NCI-H146 (cell line): ENCODE measurements at places on chromosomes 3 and 15.

GRCh38 chr3:153976891-153977554 lies 144.2 kb upstream of the ARHGEF26 start:
- no peak for DNase-seq

DNA sequence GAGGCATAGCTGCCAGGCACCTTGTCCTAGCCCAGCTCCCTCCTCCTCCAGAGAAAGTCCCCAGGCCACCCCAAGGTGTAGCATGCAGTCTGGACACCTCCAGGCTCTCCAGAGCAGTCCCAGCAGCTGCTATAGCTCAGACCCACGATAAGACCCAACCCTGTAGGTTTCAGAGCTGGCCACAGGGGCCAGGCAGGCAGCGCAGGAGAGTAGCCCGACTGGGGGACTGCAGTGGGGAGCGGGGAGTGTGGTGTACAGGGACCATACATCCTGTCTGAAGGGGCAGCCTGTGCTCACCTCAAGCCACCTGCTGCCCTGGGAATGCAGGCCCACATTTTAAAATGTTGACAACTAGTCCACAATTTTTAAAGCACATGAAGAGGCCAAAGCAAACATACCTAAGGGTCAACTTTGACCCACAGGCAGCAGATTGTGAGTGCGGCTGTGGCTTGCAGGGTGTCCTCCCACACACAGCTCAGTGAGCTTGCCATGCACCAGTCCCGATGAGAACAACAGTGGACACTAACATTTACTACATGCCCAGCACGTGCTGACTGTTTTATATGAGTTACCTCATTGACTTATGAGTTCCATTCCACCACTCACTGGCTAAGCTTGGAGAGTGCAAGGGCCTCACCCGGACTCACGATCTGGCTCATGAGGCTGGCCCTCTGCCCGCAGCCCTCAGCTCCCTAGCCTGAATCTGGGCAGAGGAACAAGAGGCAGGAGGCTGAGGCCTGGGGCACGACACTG lies 81.4 kb downstream of the DNAJB8 start:
- DNase-seq, result no peak

GRCh38 chr3:171566803-171567422 lies 106.7 kb upstream of the TNIK start:
- peak; percentile 45 for DNase-seq

DNA sequence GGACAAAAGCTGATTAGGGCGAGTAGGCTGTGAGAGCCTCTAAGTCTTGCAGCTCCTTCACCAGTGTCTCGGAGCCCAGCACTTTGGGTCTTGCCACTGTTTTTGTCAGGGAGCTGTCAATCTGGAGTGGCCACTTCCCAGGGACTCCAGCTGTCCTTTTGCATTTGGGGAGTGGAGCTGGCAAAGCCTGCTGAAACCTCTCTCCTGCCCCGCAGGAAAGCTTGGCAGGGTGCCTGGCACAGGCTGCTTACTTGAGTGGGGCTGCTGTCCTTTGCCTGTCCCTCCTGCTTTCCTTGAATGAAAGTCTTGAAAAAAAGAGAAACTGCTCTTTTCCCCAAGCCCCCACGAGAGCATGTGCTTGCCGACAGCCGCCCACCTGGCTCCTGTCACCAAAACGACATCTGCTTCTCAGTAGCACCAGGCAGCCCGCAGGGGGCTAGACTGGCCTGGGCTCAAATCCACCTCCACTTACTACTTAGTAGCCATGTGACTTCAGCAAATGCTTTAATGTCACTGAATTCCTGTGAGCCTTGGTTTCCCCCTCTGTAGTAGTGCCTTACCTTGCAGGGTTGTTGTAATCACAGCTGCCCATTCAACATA lies 13.7 kb downstream of the USP13 start:
- DNase-seq, result no peak

DNA sequence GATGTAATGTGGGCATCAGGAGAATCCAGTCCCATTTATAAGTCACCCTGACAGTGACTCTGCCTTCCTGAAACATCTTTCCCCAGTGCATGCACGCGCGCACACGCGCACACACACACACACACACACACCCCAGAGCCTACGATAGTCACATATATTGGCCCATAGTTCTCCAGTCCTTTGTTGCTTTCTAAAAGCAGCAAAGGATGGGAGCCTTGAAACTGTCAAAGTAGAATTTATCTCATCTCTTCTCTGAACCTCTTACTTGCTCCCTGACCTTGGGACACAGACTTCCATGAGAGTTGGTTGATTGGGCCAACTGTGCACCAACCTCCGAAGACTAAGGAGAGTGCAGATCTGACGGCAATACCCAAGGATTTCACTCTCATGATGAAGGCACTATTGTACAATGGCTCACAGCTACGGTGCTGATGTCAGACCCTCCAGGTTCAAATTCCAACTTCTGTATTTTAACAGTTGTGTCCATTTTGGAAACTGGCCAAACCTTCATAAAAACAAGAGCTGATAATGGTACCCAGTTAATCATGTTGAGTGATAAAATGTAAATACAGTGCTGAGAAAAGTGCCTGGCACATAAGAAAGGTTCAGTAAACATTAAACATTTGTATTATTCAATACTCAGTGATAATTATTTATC lies 8.3 kb downstream of the CPA3 start:
- DNase-seq, result peak; percentile 83

- no peak for DNase-seq
Measured at GRCh38 chr3:60528651-60529050, 722.6 kb downstream of the FHIT start.

GRCh38 chr3:89264037-89264560 lies 156.7 kb downstream of the EPHA3 start:
- no peak for DNase-seq

GRCh38 chr3:119647171-119647570 lies 13.2 kb downstream of the POPDC2 start:
- no peak for DNase-seq

DNA sequence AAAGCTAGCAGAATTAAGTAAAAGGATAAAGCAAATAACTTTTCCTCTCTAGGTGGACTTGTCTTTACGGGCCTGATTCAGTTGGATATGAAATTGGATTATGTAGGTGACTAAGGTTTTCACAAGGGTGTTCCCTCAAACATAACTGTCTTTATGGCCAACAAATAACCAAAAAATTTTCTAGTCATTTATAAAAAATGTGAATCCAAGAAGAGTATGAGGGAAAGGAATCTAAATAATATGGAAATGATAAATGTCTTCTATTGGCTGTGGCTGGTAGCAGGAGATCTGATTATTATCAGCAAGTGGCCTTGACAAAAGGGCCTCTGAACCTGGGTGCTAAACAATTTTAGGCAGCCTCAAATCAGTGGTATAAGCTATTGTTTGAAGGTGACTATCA lies 594.0 kb upstream of the UBE2E2 start:
- no peak for DNase-seq

DNA sequence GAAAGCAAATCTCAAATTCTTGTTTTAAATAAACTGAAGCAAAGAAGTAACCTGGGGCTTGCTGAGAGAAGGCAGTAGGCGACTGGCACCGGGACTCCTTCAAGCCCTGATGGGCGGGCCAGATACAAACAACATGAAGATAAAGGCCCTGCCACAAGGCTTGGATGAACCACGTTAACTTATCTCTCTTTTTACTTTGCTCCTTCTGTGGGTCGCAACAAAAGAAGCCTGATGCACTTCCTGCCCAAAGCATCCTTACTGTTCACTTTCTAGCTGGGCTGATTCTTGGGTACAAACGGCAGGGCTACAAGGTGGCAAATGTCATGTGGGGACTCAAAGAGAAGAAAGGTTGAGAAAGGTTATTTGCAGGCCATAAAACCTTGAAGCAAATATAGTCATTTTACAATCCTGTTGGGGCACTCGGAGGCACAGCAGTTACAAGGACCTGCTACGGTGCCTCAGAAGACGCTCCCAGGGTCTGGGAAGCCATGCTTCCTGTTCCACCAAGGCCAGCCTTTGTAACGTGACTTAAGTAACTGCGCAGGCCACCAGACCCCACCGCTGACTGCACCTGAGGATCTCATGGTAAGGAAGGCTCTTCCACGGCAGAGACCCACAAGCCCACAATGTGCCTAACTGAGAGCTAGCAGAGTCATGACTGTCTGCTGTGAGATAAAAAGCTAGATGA lies 71.1 kb downstream of the CHSY1 start:
- DNase-seq, result no peak

GRCh38 chr15:63357061-63357460 lies 24.6 kb downstream of the CA12 start:
- DNase-seq, result no peak

DNA sequence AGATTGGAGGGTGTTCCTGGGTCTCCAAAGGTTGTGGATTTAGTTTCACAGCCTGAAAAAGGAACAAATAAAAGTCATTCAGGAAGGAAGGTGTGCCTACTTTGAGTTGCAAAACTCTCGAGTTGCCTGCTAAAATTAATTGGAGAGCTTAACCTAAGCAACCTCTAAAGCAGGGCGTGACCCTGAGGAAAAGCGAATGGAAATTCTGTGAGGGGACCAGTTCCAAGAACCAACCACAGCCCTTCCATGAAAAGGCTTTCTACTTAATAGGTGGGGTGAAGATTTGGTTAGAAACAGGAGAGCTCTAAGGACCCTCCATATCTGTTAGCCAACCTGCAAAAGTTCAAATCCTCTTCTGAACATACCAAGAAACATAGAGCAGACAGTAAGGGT lies 1.5 kb downstream of the CD80 start:
- DNase-seq, result no peak

DNA sequence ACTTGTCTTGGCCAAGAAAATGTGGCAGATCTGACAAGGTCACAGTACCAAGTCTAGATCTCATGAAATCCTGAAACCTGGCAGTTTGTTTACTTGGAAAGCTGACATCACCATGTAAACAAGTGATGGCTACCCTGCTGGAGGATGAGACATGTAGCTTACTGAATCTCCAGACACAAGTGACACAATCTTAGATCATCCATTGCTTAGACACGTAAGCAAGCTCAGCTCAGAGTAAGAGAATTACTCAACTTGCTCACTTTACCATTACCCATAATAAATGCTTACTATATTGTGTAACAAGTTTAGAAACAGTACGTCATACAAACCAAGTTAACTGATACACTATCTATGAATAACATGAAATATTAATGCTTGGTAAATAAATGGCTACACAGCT lies 263.8 kb downstream of the TBC1D5 start:
- DNase-seq, result no peak

DNA sequence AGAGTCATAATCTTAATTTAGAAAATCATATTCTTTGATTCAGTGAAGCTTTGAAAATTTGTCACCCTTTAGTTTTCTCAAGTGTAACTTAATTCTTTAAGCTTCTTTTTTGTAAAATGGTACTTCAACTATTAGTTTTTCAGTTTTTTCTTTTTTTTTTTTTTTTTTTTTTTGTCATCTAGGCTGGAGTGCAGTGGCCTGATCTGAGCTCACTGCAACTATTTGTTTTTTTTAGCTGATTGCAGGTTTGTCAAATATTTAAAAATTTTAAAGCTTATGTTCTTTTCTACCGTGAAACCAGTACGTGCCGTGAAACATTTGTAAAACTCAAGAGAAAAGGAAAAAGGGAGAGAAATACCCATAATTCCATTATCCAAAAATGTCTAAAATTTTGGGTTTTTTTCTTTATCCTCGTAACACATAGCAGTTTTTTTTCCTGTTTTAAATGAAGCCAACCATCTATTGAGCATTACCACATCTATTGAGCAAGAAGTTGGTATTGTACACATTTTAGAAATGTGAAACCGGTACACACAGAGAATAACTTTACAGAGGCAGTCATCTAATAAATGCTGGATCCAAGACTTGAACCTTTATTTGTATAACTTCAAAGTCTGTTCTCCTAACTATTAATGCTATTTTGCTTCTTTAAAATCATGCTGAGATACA lies 25.7 kb downstream of the ECT2 start:
- no peak for DNase-seq

GRCh38 chr3:28672406-28672805 lies 323.8 kb upstream of the AZI2 start:
- DNase-seq, result no peak

- DNase-seq, result no peak
Measured at GRCh38 chr3:4351164-4351855, 48.1 kb downstream of the SETMAR start.
